ENCODE measurements at places on chromosomes 7 and 10. TPM values are rescaled to one million over a fixed set of nuclear protein-coding genes. Genes with fewer than 3 reads are reported as not detected.

Gene FAS
- 31.1 TPM for total RNA-seq

Gene MARVELD1
- 4.1 TPM for total RNA-seq

Gene SPAM1
- not detected for total RNA-seq

Gene ANXA8L1
- total RNA-seq = not detected

Gene HOXA7
- total RNA-seq = not detected

Gene ELN
- total RNA-seq = not detected

Gene CPN1
- total RNA-seq = not detected

Gene ZNRF2
- 6.9 TPM for total RNA-seq

GRCh38 chr7:26422761-26423160 lies 131.1 kb downstream of the SNX10 start:
- H3K27me3 ChIP-seq = peaks cover 6% of the 10 kb centered on the region
- no peak overlapping the region for H3K4me3 ChIP-seq
- H3K36me3 ChIP-seq = no peaks in the 10 kb centered on the region
- no peak for DNase-seq
- no peaks in the 10 kb centered on the region for H3K4me1 ChIP-seq

DNA sequence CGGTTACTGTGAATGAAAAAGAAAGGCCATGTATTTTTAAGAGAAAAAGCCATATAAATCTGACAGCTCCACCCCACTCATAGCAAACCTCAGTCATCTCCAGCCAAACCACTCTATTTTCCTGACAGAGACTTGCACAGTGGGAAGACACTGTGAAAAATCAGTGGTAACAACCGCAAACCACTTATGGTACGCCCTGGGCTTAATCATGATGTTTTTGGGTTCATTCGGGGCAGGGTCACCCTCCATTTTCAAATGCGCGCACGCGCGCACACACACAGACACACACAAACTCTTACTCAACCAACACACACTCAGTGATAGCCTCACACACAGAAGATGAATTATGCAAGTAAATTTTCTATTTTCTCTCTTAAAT lies 82.1 kb upstream of the HPS1 start:
- peaks cover 4% of the 10 kb centered on the region for H3K27me3 ChIP-seq
- no peak overlapping the region for H3K4me3 ChIP-seq
- H3K36me3 ChIP-seq = no peaks in the 10 kb centered on the region
- no peak overlapping the region for H3K27ac ChIP-seq

DNA sequence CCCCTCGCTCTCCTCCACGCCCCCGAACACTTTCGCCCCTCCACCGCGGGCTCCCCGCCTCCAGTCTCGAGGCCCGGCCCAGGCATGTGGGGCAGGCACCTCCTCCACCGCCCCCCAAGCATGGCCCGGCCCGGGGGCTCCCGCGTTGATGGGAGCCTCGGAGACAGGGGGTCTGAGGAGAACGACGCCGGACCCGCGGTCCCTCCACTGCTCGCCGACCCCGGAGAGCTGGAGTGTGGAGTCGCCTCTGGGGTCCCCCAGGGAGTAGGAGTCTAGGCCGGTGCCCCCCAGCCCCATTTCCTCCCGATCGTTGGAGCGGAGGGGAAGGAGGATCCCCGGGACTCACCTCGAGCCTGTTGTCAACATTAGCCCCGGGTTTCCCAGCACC lies 206 bp downstream of the UPF2 start:
- H3K4me3 ChIP-seq = peak overlapping the region; percentile 99
- H3K36me3 ChIP-seq = peaks cover 22% of the 10 kb centered on the region
- peak; percentile 73 for DNase-seq
- H3K27ac ChIP-seq = peak overlapping the region; percentile 100
- peaks cover 29% of the 10 kb centered on the region for H3K4me1 ChIP-seq

DNA sequence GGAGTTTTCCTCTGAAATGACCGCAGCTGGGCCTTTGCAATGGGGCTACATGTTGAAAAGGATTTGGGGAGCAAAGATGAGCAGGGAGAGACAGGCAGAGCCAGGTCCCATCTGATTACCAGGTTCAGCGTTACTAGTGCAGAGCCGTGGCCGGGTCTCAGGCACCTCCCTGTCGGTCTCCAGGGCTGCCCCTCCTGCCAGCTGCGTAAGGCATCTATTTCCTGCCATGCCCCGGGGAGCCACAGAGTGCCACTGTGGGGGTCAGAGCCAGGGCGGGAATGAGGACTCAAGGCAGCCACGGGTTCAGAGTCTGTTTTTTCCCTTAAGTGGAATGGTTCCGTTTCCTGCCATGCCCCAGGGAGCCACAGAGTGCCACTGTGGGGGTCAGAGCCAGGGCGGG lies 382.6 kb upstream of the SHH start:
- no peaks in the 10 kb centered on the region for H3K4me1 ChIP-seq
- no peak overlapping the region for H3K27ac ChIP-seq
- no peak overlapping the region for H3K4me3 ChIP-seq
- H3K36me3 ChIP-seq = no peaks in the 10 kb centered on the region

DNA sequence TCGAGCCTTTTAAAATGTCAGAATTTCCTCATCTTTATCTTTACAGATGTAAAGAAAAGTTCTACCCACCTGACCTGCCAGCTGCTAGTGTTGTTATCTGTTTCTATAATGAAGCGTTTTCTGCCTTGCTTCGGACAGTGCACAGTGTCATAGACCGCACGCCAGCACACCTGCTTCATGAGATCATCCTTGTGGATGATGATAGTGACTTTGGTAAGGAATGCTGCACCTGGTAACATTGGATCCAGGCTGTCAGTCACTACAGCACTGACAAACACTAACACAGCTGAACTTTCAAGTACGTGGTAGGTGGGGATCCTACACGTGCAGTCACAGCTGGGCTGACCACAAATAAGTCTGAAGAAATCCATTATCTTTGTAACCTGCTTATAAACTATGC lies 77.6 kb downstream of the GALNT11 start:
- peaks cover 9% of the 10 kb centered on the region for H3K4me1 ChIP-seq
- H3K27ac ChIP-seq = no peak overlapping the region
- DNase-seq = no peak
- H3K4me3 ChIP-seq = no peak overlapping the region

GRCh38 chr10:84302223-84302622 lies 26.2 kb upstream of the CCSER2 start:
- H3K4me3 ChIP-seq = no peak overlapping the region
- H3K27ac ChIP-seq = no peak overlapping the region
- DNase-seq = no peak

- H3K4me1 ChIP-seq = no peaks in the 10 kb centered on the region
- H3K27ac ChIP-seq = no peak overlapping the region
- H3K27me3 ChIP-seq = no peaks in the 10 kb centered on the region
- H3K4me3 ChIP-seq = no peak overlapping the region
- no peaks in the 10 kb centered on the region for H3K36me3 ChIP-seq
- no peak for DNase-seq
Measured at GRCh38 chr7:68676813-68677535, 921.3 kb upstream of the AUTS2 start.

- H3K4me3 ChIP-seq = no peak overlapping the region
- no peaks in the 10 kb centered on the region for H3K36me3 ChIP-seq
- no peaks in the 10 kb centered on the region for H3K27me3 ChIP-seq
Measured at GRCh38 chr7:18995811-18996426, 121.5 kb downstream of the TWIST1 start.

DNA sequence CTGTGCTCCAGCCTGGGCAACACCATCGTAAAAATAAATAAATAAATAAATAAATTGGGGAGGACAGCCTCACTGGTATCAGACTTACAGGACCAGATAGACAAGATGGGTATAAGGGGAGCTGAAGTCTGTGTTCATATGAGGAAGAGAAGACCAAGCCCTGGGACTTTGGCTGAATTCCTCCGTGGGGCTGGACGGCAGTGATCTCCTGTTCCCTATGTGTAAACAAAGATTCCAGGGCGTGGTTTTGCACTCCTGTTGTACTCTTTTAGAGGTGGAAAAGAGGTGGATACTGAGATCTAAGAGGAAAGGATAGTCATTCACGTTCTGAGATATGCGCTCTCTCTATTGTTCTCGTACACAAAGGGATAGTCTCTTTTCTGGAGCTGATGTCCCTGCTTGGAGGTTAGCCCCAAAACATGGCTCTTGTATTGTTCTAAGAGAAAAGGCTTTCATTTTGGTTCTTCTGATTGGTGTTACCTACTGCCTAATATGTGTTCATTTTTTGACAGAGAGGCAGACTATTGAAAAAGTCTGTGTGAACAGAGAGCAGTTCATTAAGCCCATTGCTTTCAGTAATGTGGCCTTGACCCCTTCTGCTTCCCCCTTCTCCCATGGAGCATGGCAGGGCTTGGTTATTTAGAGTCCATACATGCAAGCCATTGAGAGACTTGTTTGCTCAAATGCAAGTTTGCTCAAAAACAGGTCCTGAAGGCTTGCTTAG lies 12.3 kb downstream of the KCTD7 start:
- no peak for DNase-seq
- H3K27ac ChIP-seq = no peak overlapping the region
- peaks cover 5% of the 10 kb centered on the region for H3K4me1 ChIP-seq
- peaks cover 6% of the 10 kb centered on the region for H3K36me3 ChIP-seq
- no peak overlapping the region for H3K4me3 ChIP-seq

DNA sequence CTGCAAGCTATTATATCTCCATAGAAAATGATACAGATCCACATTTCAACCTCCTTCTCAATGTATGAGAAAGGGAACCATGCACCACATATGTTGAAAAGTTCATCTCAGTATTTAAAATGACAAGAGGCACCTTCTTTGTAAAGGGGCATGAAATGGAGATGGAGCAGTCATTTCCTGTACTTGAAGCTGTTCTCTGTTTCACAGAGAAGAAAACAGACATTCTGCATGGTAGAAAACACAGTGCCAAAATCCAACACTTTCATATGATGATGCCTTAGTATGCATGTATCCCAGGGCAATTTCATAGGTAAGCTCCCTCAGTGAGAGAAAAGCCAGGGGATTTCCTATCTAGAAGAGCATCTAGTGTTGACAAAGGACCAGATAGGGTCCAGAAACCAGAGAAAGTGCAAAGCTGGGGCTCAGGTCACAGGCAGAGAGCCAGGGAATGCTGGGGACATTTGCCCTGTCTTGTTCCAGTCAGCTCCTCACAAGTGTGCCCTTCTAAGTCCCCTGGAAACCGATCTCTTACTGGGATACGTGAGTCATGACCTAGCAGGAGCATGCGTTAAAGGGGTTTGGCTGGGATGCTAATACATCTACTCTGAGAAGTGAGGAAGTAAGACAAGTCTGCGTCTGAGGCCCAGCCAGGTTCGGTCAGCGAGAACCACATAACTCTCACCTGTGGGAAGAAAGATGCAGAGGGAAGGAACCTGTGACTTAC lies 118.7 kb downstream of the ICA1 start:
- H3K4me1 ChIP-seq = peaks cover 21% of the 10 kb centered on the region
- H3K4me3 ChIP-seq = no peak overlapping the region
- no peaks in the 10 kb centered on the region for H3K36me3 ChIP-seq
- no peak for DNase-seq
- H3K27me3 ChIP-seq = no peaks in the 10 kb centered on the region

- H3K4me1 ChIP-seq = peaks cover 2% of the 10 kb centered on the region
- H3K27me3 ChIP-seq = no peaks in the 10 kb centered on the region
- H3K27ac ChIP-seq = no peak overlapping the region
- H3K36me3 ChIP-seq = no peaks in the 10 kb centered on the region
- DNase-seq = no peak
Measured at GRCh38 chr7:44150966-44151941, 10.1 kb upstream of the MYL7 start.

DNA sequence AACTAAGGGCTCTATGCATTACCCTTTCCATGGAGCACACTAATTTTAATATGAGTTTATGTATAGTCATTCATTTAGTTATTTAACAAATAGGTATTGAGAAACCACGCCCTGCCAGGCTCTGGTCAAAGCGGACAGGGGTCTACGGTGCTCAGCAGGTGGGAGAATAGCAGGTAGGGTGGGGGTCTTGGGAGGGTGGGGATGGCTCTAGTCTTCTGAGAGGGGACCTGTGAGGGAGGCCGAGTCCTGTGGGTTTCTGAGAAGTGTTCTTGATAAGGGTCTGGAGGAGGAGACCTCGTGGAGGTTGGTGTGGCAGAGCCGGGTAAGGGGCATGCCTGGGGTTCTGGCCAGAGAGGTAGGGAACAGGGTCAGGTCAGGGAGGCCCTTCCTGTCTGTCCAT lies 1.1 kb downstream of the WDFY4 start:
- H3K36me3 ChIP-seq = no peaks in the 10 kb centered on the region
- peak overlapping the region; percentile 8 for H3K4me3 ChIP-seq
- DNase-seq = no peak
- H3K27ac ChIP-seq = no peak overlapping the region
- no peaks in the 10 kb centered on the region for H3K4me1 ChIP-seq

DNA sequence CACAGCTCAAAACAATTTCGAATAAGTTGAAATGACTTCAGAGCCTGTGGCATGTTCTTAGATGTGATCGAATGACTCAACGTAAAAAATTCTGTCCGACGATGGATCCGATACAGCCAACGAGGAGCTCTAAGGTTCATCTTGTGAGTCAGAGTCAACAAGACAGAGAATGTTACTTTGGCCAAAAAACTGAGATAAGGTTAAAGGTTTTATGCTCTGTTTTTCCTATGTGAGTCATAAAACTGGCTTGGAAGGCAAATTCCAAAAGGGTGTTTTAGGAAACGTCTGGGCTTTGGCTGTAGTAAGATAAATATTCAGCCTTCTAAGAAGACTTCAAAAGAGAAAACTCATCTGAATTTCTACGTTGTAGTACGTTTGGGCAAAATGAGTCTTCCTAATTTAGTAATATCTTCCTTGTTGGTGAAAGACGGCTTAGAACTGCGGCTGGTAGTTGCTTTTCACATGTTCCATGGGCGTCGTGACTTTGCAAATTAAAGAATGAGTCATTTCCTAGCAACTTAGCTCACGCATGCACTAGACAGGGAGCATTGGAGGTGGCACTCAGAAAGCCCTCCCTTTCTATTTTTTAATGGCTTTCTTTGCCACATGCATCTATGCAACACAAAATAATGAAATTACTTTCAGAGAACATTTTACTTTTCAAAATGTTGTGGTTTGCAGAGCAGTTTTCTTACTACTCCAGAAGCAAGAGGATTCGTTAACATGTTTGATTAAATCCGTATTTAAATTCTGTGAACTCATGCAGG lies 28.2 kb downstream of the PFKP start:
- peak; percentile 57 for DNase-seq
- peaks cover 58% of the 10 kb centered on the region for H3K4me1 ChIP-seq
- H3K36me3 ChIP-seq = peaks cover 71% of the 10 kb centered on the region
- H3K4me3 ChIP-seq = no peak overlapping the region

DNA sequence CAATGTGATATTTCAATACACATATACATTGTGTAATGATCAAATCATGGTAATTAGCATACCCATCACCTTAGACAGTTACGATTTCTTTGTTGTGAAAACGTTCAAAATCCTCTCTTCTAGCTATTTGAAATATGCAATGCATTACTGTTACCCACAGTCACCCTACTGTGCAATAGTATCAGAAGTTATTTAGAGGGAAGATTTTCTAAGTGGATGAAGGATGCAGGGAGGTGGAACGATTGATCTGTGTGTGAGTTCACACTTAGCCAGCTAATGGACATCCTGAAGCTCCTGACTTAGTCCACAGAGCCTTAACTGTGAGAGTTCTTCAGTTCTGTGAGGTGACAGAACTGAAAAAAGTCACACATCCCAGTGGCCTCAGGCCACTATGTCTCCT lies 97.2 kb upstream of the LAMB4 start:
- no peak overlapping the region for H3K27ac ChIP-seq
- no peaks in the 10 kb centered on the region for H3K27me3 ChIP-seq
- no peak overlapping the region for H3K4me3 ChIP-seq
- H3K36me3 ChIP-seq = peaks cover 7% of the 10 kb centered on the region

GRCh38 chr10:29980084-29980483 lies 79.3 kb downstream of the JCAD start:
- H3K4me1 ChIP-seq = no peaks in the 10 kb centered on the region
- no peak overlapping the region for H3K4me3 ChIP-seq
- H3K36me3 ChIP-seq = no peaks in the 10 kb centered on the region
- H3K27me3 ChIP-seq = peaks cover 4% of the 10 kb centered on the region
- DNase-seq = no peak
